GM12891 (cell line): ENCODE measurements at places on chromosomes 7 and 10.

DNA sequence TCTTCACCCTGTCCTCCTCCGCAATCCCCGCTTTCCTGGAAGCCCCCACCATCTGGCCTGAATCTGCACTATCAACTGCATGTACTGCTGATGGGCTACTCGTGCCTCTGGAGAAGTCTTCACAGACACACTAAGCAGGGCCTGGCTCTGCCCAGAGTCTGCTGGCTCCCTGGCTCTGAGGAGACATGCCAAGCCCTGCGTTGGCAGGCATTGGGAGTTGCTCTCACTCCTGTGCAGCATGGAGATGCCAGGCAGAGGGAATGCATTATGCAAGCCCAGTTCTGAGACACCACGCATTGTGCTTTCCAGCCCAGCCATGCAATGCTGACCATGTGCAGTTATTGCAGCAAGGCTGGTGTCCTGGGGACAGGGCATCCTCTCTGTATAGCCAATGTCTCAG lies 314.6 kb downstream of the CXCL12 start:
- DNase-seq = no peak

- DNase-seq = no peak
Measured at GRCh38 chr10:89238956-89239644, 12.5 kb downstream of the LIPA start.

GRCh38 chr7:41002741-41003610 lies 699.9 kb downstream of the INHBA start:
- no peak for DNase-seq

DNA sequence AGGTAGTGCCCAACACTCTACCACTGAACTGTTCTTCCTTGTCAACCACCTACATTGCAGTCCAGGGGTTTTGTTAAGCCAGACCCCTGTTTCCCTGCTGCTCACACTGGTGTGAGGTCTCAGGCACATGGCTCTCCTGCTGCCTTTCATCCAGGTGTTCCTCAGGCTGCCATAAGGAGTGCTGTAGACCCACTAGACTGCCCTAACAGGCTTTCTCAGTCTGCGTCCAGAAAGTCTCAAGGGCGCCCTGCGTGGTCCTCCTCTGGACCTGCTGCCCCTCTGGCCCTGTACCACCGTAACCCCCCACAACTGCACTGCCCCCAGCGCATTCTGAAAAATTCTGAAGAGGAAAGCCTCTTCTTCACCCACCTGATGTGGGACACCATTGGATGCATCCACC lies 225.7 kb upstream of the ANKRD30A start:
- no peak for DNase-seq

- DNase-seq = no peak
Measured at GRCh38 chr7:103396471-103396870, 49.0 kb downstream of the PSMC2 start.

- DNase-seq = no peak
Measured at GRCh38 chr10:72812753-72813430, 80.6 kb upstream of the OIT3 start.

GRCh38 chr7:105932835-105933477 lies 30.1 kb upstream of the CDHR3 start:
- DNase-seq = no peak

- no peak for DNase-seq
Measured at GRCh38 chr10:11610166-11610825, 1.2 kb downstream of the USP6NL start.

DNA sequence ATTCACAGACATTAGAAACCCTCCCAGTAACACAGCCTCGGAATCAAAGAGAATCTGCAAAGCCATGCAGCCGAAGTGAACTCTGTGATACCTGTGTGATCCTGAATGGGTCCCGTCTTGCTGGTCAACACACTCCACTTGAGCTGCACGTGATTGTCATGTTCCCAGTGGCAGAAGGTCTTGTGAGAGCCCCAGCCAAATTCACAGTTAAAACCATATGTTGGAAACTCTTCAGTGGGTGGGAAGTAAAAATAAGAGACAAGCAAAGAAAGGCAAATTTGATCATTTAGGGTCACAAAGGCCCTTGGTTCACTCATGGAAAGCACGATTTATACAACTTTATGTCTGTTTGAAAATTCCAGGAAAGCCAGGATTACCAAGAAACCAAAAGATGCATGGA lies 142.3 kb downstream of the NRP1 start:
- no peak for DNase-seq

DNA sequence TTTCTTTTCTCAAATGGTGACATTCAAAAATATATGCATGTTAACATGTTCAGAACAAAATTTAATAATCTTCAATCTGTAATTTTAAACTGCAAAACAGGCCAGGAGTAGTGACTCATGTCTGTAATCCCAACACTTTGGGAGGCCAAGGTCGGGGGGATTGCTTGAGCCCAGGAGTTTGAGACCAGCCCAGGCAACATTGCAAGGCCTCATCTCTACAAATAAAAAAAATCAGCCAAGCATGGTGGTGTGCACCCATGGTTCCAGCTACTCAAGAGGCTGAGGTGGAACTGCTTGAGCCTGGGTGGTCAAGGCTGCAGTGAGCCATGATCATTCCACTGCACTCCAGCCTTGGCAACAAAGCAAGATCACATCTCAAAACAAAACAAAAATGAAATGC lies 394.3 kb downstream of the PARD3 start:
- no peak for DNase-seq

DNA sequence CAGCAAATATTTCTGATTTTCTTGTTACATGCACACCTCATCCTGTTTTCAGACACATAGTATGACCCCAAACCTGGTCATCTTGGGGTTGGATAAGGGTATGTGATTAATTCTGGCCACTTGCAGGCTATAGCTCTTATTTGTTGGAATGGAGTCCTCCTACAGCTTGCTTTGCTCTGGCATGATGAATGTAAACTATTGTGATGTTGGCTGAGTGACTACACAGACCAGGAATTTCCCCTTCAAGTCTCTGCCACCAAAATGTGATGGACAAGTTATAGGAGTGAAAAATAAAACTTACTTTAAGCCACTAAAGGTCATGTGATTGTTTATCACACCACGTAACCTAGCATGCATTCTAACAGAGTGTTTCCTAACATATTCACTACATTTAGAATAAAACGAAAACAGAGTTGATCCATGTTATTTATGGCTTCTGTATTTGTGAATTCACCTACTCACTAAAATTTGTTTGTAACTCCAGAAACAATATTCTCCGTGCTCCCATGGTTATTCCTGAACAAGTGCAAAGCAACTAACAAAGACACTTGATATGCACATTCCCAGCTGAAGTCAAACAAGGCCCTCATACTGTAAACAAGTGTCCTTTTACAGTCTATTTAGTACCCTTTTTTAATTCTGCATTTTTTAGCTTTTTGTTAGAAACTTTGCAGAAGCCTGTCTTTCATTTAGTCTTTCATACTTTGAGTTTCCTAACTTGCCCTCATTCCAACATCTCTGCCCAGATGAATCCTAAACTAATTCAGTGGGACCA lies 599.2 kb upstream of the PCDH15 start:
- DNase-seq = no peak

DNA sequence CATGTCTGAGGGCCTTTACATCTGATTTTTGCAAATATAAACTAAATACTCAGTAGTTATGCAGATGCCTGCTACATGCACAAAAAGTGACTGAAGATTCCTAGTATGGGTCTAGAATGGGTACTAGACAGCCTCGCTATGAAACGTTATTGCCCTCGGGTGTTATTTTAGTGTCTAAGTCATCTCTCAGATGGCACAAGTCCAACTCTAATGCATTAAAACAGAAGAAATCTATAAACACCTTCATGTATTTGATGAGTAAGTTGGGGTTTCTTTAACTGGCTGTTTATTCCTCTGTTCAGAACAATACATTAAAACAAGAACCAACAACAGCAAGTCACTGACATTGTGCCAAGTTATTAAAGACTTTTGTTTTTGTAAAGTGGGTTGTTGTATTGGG lies 41.6 kb downstream of the TEX36 start:
- DNase-seq = no peak

GRCh38 chr10:122590153-122590552 lies 29.6 kb downstream of the DMBT1 start:
- DNase-seq = no peak

- DNase-seq = no peak
Measured at GRCh38 chr10:74677951-74678350, 148.4 kb upstream of the KAT6B start.

DNA sequence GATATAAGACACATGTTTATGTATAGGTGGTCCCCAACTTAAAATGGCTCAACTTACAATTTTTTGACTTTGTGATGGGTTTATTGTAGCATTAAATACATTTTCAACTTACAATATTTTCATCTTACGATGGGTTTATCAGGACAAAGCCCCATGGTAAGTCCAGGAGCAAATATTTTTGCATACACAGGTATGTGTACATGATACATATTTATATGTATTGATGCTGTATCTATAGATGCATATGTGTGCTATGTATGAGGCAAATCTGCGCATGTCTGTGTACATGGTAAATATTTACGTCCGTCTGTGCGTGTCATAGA lies 664 bp upstream of the UBE3C start:
- no peak for DNase-seq

DNA sequence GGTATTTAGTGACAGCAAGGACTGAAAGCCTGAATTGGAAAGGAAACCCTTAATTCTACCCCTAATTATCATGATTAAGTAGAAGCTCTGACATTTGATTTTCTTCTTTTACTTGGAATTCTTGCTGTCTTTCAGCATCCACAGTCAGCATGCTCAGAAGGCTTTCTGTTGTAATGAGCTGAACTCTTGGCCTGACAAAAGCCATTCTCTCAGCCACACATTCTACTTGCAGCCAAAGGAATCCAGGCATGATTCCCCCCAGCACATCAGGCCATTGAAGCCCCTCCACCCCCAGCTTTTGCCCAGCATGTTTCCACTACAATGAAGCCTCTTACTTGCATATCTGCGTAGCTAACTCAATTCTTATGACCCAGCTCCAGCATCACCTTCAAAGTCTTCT lies 94.3 kb upstream of the FRMD4A start:
- no peak for DNase-seq

DNA sequence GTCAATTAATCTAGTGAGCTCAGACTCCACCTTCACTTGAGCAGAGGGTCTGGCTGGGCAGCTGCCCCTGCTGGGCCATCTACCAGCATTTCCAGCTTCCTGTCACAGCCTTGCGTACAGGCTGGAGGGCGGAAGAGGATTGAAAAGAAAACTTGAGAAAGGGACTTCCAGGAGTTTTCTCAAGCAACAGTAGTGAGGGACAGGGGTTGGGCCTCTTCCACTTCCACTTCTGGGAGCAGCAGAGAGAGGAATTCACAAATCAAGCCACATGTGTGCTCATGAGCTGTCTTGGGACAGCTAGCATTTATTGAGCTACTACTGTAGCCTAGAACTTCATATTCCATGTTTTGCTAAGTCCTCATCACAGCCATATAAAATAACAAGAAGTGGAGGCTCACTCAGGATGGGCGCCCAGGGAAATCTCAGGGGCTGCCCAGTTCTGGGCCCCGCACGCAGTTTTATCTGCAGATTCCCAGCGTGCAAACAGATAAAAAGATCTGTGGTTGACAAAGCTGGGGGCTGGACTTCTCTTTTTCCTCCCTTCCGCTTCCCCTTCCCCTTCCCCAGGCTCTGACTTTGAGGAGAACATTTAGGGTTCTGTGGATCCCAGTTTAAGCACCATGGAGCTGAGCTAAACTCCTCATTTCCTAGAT lies 135.8 kb downstream of the RGS10 start:
- DNase-seq = no peak

DNA sequence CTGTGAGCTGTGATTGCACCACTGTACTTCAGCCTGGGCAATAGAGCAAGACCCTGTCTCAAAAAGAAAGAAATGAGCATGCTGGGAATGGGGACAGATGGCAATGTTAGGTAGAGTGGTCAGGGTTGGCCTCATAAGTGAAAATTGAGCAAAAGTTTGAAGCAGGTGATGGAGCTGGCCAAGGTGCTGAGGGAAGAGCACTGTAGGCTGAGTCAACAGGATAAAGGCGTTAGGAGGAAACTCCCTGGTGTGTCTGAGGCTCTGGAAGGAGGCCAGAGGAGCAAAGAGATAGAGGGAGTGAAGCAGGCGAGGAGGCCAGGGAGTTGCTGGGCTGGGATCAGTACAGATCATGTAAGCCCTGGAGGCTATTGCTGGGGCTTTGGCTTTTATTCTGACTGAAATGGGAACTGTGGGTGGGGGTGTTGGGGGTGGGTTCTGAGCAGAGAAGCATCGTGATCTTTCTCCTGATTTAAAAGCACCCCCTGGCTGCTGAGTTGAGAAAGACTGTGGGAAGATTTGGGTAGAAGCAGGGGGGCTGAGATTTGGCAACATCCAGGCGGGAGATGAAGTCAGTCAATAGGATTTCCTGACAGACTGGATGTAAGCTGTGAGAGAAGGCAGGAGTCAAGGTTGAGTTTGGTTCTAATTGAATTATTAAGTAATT lies 52.5 kb upstream of the VKORC1L1 start:
- DNase-seq = no peak

DNA sequence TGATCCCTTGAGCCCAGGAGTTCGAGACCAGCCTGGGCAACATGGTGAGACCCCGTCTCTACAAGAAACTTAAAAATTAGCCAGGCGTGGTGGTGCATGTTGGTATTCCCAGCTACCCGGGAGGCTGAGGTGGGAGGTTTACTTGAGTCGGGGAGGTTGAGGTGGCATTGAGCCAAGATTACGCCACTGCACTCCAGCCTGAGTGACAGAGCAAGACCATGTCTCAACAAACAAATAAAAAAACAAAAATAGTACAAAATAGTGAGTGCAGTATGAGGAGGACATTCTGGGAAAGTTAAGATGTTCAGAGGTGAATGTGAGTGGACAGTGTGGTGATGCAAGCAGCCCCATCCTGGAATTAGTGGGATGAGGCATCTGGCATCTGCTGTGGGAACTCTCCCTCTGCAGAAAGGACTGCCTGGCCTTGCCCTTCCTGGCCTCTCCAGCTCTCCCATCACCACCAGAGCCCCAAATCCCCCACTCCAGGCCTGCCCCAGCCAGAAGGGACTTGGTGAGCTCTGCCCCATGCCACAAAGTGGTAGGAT lies 96.6 kb upstream of the PARD3 start:
- no peak for DNase-seq

DNA sequence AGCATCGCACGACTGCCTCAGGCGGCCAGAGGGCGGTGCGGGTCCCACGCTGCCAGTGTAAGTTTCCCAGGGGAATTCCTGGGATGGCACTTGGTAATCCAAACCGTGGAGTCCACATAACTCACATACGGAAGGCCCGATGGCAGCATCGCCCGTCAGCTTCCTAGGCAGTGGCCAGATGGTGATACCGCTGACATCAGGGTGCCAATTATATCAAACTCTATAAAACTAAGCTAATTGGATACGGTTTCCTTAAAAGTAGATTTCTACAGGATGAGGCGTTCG lies 189.8 kb downstream of the CELF2 start:
- no peak for DNase-seq

GRCh38 chr7:64181586-64181985 lies 25.4 kb upstream of the ZNF735 start:
- no peak for DNase-seq

GRCh38 chr10:14645239-14645960 lies 129.3 kb downstream of the FAM107B start:
- no peak for DNase-seq

GRCh38 chr10:132978542-132978941 lies 36.2 kb upstream of the CFAP46 start:
- DNase-seq = no peak

- DNase-seq = no peak
Measured at GRCh38 chr10:43401627-43402026, 7.4 kb downstream of the HNRNPF start.
